T follicular helper cell (primary cell): ENCODE measurements at places on chromosomes 1 and 21.

DNA sequence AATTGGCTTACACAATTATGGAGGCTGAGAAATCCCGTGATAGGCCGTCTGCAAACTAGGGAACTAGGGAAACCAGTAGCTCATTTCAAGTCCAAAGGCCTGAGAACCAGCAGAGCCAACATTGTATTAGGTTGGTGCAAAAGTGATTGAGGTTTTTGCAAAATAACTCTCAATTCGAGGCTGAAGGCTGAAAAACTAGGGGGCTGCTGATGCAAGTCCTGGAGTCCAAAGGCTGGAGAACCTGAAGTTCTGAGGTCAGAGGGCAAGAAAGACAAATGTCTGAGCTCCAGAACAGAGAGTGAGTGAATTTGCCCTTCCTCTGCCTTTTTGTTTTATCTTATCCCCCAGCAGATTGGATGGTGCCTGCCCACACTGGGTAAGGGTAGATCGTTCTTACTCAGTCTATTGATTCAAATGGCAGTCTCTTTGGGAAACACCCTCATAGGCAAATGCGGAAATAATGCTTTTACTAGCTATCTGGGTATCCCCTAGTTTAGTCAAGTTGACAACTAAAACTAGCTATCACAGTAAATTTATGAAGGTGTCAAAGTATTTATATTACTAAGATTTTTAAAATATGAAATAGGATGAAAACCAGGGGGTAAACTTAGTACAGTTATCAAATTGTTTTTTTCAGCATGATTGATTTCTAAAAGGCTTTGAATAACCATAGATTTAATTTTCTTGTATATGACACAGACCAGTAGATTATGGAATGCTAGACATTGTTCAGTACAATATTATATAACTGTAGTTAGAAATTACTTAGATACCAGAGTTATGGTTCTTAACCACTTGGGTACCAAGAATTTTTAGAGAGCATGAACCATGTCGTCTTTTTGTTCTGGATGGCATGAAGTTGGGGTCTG is 15.4 kb downstream of the RABGAP1L start:
- DNase-seq, result no peak

- DNase-seq, result no peak
These were observed 164.3 kb downstream of the FCRL5 start for GRCh38 chr1:157388057-157388456.

- DNase-seq, result no peak
These were observed 34.6 kb downstream of the COQ8A start for GRCh38 chr1:226974544-226975258.

DNA sequence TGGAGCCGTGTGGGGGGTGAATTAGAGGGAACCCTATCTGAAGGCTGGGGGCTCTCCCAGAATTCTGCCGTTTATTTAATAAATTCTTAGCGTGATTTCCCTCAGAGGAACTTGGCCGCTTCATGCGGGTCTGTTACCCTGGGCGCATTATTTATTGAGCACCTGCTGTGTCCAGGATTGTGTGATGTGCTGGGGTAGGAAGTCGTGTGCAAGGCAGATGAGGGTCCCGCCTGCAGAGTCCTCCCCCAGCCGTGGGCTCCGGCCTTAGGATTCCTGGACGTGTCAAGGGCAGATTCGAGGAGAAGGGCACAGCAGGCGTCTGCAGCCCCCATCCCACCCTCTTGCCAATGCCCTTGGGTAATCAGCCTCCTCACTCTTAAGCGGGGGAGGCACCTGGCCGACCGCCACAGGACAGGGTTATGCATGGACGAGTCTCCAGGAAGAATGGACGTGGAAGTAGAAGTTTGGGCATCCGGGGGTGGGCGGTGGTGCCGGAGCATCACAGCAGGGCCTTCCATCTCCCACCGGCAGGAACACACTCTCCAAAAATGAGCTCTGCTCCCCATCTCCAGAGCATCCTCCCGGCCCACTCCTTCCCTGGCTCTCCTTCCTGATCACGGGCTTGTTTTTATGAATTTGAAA is 233.3 kb upstream of the C1orf174 start:
- no peak for DNase-seq

- DNase-seq, result no peak
These were observed 452.6 kb upstream of the NR5A2 start for GRCh38 chr1:199574950-199575349.

- DNase-seq, result no peak
These were observed 779 bp downstream of the TLR5 start for GRCh38 chr1:223142269-223142668.

DNA sequence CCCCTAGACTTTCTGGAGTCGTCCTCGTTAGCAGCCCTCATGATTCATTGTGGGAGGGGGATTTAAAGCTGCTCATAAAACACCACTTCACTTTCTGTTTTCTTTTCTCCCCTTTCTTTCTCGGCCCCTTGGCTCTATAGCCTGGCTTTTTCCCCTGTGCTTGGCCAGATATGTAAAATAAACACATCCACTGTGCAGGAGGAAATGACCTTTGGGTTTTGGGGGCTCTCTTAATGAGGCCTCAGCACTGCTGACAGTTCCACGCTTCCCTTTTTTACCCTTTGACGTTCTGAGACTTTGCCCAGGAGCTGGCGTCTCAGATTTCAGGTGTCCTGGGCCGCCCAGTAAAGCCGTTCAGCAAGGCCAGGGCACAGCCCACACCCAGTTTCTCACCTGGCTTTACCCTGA is 65.7 kb downstream of the RUNX3 start:
- DNase-seq, result no peak

GRCh38 chr21:43304621-43305335 is 122.2 kb downstream of the SIK1 start:
- DNase-seq, result no peak

DNA sequence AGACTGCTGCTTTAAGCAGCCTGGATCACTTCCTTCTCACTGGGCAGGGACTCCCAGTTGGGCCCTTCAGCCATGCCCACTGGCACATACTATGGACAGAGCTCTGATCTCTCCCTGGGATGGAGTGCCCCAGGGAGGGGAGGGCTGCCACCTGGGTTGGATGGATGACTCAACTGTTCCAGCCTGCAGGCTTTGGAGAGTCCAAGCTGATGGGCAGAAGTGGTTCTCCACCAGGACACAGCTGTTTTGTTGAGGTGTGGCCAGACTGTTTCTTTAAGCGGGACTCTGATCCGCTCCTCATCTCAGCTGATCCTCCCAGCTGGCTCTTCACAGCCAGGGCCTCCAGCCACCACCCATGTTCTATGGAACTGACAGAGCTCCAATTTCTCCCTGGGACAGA is 166.9 kb downstream of the MAGI3 start:
- DNase-seq, result no peak

DNA sequence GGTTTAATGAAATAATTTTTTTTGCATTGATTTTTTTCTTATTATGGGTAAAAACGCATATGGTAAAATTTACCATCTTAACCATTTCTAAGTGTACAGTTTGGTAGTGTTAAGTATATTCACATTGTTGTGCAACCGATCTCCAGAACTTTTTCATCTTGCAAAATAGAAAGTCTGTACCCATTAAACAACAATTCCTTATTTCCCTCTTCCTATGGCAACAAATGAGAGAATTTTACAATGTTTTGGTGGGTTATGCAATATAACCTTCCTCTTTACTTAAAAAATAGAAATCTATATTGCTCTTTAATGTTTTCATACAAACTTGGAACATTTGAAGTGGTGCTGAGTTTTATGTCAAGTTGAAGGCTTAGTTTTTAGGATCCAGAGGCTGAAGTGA is 26.6 kb downstream of the MAP3K7CL start:
- DNase-seq, result no peak
